Activated T-cell treated with anti-CD3 and anti-CD28 coated beads, Interleukin-2, amount 50 U/mL, for 4 hours (primary cell): ENCODE measurements at places on chromosomes 16 and 17. TPM values are rescaled to one million over a fixed set of nuclear protein-coding genes. Genes with fewer than 3 reads are reported as not detected.

DNA sequence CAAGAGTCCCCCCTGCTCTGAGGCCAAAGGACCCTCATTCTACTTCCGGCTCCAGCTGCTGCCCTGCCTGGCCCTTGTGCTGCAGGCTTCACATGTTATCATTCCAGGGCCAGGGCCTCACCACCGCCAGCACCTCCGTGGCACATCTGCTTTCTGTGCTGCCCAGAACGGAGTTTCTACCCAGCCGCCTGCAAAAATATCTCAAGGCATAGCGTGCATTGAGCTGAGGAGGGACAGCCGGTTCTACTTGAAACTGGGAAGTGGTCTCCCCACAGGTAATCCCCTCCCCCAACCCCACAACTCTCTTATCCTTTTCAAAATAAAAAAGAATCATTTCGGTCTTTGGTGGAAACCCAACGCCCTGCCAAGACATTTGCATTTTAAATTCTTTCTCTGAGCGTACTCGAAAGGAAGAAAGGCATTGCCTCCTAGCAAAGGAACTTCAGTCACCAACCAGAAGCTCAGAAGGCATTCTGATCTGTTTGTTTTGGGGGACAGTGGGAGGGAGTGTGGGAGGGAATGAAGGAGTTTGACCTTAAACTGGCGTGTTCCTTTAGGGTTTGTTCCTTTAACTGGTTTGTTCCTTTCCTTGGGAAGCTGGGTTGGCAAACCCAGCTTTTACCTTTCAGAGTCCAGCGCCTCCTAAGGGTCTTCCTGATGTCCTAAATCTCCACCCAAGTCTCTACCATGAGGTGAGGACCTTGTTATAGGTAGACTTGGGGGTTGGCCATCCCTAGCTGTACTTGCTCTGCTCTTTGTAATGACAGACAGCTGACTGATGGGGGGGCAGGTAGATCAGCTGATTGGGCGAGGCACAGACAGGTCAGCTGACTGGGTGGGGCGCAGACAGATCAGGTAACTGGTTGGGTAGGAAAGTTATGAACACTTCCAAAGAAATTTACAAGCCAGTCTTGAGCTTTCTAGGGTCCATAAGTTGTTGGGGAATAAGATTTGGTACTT is 33.4 kb upstream of the PIK3R6 start:
- no peak for DNase-seq

The CX3CL1 gene
- 0.05 TPM for total RNA-seq

DNA sequence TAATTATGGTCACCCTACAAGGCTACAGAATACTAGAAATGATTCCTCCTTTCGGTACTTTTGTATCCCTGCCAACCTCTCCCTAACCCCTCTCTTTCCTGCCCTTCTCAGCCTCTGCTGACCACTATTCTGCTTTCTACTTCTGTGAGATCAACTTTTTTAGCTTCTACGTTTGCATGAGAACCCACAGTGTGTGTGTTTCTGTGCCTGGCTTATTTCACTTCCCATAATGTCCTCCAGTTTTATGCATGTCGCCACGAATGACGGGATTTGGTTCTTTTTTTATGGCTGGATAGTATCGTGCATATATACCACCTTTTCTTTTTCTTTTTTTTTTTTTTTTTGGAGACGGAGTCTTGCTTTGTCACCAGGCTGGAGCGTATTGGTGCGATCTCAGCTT is 92.1 kb downstream of the RAP1GAP2 start:
- no peak for DNase-seq

DNA sequence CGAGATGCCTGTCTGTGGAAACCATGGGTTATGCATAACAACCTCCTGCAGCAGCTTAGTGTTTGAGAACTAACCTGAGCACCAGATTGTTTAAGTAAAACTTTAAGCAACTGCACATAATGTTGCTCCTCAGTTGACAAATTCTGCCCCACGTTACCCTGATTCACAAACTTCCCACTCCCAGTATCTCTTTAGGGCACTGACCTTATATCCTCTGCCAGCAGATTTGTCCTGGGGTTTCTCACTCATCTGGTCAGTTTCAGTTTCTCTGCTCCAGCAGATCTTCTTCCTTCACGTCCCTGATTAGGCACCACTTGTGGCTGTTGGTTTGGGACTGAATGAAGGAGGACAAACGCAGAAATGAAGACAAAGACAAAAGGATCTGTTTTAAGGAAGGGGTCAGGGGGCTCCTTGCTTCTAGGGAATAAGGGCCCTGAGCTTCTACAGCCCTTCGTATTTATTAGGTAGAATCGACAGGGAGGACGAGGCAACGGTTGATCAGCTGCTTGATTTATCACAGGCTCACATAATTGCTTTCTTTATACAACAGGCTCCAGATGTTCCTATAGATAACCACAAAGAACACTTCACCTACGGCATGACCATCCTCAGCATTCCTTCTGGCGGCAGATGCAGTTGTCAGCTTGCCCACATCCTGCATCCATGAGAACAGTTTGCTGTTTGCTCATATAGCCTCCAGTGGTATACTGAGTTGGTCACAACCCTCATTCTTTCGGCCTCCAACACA is 13.5 kb upstream of the ZNF689 start:
- DNase-seq = no peak

- DNase-seq = no peak
Observed at GRCh38 chr17:692116-692515, 22.5 kb downstream of the VPS53 start.

The SLC38A8 gene
- not detected for total RNA-seq

The KRTAP9-2 gene
- total RNA-seq = not detected

The BCL6B gene
- 0.21 TPM for total RNA-seq

The CLDN9 gene
- total RNA-seq = not detected

- DNase-seq = no peak
Observed at GRCh38 chr17:7441266-7441665, 2.0 kb downstream of the FGF11 start.

- DNase-seq = no peak
Observed at GRCh38 chr17:50848039-50848438, 12.7 kb downstream of the WFIKKN2 start.

DNA sequence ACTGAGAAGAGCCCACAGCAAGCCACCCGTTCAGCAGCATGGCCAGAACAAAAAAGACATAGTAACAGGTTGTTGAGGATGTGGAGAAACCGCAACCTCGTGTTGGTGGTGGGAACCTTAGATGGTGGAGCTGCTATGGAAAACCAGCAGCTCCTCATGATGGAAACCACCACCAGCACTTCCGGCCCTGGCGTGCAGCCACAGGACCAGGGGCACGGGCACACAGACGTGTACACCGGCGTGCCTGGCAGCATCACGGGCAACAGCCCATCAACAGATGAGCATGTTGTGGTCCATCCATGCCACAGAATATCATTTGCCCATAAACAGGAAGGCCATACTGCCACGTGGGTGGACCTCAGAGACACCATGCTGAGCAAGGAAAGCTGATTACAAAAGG is 11.9 kb downstream of the CTU2 start:
- DNase-seq = no peak

DNA sequence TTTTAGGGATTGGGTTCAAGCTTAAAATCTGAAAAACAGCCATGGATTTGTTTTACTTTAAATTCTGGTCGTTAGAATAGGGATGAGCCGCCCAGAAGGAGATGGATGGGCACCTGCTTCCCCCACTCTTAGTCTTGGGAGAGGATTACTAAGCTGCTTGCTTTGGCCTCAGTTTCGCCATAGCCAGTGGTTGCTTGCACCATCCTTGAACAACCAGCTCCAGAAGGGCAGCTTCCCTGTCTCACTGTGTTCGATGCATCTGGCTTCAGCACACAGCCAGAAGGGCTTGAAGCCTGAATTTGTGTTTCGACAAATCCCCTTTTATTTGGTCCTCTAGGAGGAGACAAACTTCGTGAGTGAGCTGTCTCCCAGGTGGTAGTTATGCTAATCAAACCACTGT is 7.1 kb downstream of the CYB5D2 start:
- no peak for DNase-seq

- DNase-seq = no peak
Observed at GRCh38 chr17:30232015-30232823, 3.3 kb downstream of the SLC6A4 start.

The RPL19 gene
- total RNA-seq = 3,060 TPM

The CMTM1 gene
- total RNA-seq = 1.4 TPM

The VPS35 gene
- 87.2 TPM for total RNA-seq

GRCh38 chr17:31211352-31212012 is 85.6 kb downstream of the OMG start:
- DNase-seq = no peak

The HIC1 gene
- total RNA-seq = 18.9 TPM

GRCh38 chr16:83956336-83957289 is 3.6 kb downstream of the OSGIN1 start:
- peak; percentile 57 for DNase-seq

The TXNDC11 gene
- 35.5 TPM for total RNA-seq

The B4GALNT2 gene
- total RNA-seq = not detected

DNA sequence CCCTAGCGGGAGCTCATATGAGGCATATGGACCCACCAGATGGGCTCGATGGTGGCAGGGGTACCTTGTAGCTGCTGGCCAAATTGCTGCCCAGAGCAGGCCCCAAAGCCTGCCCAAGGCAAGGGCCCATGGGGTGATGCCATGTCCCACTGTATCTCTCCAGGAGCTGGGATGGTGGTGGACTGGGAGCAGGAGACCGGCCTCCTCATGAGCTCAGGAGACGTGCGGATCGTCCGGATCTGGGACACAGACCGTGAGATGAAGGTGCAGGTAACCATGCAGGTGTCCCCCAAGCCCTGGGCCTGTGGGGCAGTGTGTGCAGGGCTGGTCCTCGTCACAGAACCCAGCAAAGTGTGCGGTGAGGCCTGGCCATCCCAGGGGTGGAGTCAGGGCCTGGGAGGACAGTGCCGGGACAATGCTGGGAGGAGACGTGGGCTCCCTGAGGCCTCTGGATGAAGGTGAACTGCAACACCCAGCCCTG is 34.1 kb upstream of the CHMP6 start:
- DNase-seq = no peak

The HIGD1B gene
- total RNA-seq = not detected

GRCh38 chr16:72044296-72044695 is 10.0 kb upstream of the HP start:
- no peak for DNase-seq

The ELOB gene
- 320 TPM for total RNA-seq

DNA sequence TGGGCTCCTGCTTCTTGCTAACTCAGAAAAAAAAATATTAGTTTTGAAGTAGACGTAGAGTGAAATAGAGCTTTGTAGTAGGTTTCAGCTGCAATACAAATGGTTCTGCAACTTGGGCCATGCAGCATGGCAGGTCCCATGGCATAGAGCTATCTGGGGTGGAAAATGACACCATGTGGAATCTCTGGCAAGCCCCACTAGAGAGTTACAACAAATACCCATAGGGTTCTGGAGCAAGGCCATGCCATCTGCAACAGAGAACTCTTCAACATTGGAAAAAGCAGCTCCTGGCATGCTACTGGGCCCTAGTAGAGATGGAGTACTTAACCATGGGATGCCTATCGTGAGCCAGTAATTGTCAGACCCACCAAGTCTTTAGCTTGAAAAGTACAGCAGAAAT is 25.3 kb upstream of the RBBP6 start:
- no peak for DNase-seq

DNA sequence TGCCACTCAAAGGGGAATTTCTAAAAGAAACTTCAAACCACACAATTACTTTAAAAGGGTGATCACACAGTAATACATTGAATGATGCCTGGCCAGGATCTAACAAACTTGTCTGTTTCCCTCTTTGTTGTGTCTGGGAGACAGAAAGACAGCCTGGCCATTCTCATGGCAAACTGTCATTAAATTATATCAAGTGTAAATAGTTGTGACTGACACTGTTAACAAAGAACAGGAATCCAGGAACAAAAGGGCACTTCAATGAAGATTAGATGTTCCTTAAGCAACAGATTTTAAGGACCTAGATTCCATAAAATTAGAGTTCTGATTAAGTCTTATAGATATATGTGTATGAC is 383.6 kb downstream of the KCNJ2 start:
- DNase-seq = no peak

- DNase-seq = no peak
Observed at GRCh38 chr17:40093580-40094201, 6.7 kb downstream of the NR1D1 start.

DNA sequence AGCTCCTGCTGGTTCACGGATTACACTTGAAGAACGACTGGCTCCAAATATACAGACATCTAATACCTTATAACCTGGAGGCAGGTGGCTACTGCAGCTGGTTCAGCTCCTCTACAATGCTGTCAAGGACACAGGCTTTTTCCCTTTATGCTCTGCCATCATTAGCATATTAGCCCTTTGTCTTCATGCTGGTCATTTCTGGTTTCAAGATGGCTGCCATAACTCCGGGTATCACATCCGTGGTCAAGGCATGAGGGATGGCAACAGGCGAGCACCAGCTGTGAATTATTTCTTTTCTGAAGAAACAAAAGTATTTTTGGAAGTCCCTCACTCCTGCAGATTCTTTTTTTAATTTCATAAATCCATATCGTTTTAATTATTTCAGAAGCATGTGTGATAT is 124.3 kb upstream of the MED13 start:
- no peak for DNase-seq

DNA sequence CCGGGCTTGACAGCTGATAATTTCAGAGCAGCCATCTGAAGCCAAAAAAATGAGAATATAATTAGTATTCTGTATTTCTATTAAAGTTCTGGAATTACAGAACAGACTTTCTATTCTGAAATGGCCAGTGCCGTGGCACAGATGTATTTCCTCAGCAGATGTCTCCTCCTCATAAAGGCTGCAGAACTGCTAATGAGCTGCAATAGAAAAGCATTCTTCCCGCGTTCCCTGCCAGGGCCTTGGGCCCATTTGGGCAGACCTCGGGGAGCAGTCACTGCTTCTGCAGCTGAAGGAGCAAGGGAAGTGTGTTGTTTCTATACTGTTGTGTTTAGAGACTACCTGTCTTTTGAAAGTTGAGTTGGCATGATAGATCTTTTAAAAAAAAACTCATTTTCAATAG is 152.6 kb upstream of the CACNG5 start:
- no peak for DNase-seq

The TEDC2 gene
- 32.7 TPM for total RNA-seq

DNA sequence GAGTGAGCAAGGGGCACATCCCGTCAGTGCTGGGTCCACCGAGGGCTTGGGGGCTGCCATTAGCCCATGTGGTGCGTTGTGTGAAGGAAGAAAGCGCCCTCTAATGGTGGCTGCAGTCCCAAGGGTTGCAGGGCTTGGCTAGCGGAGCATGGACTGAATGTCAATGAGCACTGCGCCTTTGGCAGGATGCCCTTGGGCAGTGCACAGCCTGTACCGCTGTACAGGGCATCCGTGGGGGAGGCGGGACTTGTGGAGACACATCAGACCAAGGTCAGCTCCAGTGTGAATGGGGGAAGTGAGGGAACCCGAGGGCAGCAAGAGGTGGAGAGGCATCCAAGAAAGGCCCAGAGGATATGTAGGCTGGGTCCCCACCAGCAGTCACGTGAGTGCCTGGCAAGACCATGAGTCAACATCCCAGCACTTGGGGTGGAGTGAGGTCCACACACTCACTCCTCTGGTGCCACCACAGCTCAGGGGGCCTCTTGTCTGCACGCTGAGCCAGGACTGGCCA is 75.5 kb upstream of the MED9 start:
- no peak for DNase-seq

GRCh38 chr16:57993438-57993837 is 7.0 kb downstream of the ZNF319 start:
- no peak for DNase-seq

The FAM20A gene
- 0.11 TPM for total RNA-seq
